ENCODE measurements at places on chromosomes 16 and 17. TPM values are rescaled to one million over a fixed set of nuclear protein-coding genes. Genes with fewer than 3 reads are reported as not detected.

The KCNG4 gene
- total RNA-seq, result not detected

The TMC8 gene
- not detected for total RNA-seq

The PIK3R5 gene
- total RNA-seq, result not detected

The TBC1D3B gene
- 0.37 TPM for total RNA-seq

The SPNS1 gene
- total RNA-seq, result 43.0 TPM

The KRT32 gene
- not detected for total RNA-seq

The CACNG4 gene
- total RNA-seq, result not detected

The RNF222 gene
- not detected for total RNA-seq
